Erythroblast (primary cell): ENCODE measurements at places on chromosomes 3 and 15.

DNA sequence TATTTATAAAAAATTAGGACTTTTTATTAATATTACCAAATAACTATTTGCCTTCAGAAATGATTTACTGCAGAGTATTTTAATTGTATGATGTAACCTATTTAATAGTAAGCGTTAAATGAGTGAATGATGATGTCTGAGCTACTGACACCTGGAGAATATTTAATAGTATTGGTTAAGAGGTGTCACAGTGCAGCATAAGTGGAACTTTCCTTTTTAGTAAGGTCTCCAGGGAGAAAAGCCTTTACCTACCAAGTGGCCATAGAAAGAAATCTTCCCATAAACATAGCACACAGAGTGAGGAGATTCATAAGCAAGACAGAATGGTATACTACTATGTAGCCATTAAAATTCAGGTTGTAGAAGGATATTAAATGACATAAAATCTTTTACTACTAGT, 441.7 kb downstream of the TBL1XR1 start:
- no peak for DNase-seq

- no peak for DNase-seq
These were observed 2.5 kb upstream of the EID1 start for GRCh38 chr15:48875241-48875960.

DNA sequence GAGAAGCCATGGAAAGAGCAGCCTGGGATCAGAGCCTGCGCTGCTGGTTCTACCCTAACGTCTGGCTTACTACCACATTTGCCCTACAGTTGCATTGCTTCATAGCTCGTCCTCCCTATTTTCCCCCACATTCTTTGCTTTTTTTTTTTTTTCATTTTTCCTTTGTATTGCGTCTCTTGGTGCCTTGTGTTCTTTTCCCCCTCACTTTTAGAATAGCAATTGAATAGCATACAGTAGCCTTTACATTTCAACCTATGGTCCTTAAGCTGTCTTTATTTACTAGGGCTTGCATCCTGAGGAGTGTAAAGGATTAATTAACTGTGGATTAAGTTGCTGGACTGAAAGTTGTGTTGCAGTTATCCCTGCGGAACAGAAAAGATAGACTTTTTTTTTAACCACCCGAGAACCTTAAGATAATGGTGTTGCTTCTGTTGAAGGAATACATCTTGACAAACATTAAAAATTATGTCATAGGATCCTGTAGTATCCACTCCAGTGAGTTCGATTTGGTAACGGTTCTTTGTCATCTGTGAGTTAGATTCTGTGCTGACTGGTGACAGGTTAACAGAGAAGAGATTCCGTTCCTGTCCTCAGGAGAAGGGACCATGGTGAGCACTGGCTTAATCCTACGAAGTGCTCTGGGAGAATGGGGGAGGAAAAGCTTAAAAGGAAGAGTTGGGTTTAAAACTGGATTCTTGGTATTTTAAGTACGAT, 417.4 kb upstream of the NAALADL2 start:
- DNase-seq: peak; percentile 33

DNA sequence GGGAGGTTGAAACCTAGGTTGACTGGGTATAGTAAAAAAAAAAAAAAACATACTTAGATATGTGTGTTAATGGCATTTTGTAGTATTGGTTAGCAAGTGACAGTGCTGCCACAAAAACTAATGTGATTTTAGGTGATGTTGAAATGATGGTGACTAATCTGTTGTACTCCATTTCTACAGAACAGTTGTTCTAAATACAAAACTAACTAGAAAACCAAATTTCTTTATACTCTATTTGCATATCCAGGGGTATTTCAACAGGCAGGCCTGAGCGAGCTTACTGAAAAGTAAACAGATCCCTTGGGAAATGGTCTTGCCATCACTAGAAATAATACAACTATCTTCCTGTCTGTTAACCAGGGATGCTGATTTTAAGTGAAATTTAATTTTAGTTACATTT, 20.5 kb downstream of the TSC22D2 start:
- DNase-seq: no peak

DNA sequence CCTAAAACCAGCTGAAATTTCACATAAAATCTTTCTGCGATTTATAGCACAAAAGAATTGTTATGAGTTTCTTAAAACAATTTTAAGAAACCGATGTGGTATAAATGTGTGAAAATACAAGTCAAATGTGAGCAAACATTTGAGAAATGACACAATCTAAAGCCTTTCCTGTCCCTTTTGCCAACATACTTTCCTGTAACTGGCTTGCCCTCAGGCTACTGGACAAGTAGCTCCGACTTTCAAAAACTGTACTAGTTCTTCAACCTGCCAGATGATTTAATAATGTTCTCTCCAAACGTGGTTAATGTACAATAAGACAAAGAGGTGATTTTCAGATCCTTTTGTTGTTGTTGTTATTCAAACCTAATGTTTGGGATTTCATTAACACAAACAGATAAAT, 105.9 kb upstream of the ARHGEF26 start:
- no peak for DNase-seq
